Diencephalon (tissue), 1 donor: ENCODE measurements at places on chromosomes 5 and 9. TPM values are rescaled to one million over a fixed set of nuclear protein-coding genes. Genes with fewer than 3 reads are reported as not detected.

The CER1 gene
- total RNA-seq: 0.69 TPM

The ISL1 gene
- 20.3 TPM for total RNA-seq

The SPATA31E1 gene
- not detected for total RNA-seq

The NME5 gene
- 22.4 TPM for total RNA-seq

The TNFSF8 gene
- total RNA-seq: 0.92 TPM

The HBEGF gene
- 18.2 TPM for total RNA-seq

The TLX3 gene
- total RNA-seq: not detected

The COL15A1 gene
- 6.7 TPM for total RNA-seq

The IFNA13 gene
- not detected for total RNA-seq

The ENHO gene
- total RNA-seq: 58.8 TPM
